ENCODE measurements at places on chromosomes 5 and 9.

DNA sequence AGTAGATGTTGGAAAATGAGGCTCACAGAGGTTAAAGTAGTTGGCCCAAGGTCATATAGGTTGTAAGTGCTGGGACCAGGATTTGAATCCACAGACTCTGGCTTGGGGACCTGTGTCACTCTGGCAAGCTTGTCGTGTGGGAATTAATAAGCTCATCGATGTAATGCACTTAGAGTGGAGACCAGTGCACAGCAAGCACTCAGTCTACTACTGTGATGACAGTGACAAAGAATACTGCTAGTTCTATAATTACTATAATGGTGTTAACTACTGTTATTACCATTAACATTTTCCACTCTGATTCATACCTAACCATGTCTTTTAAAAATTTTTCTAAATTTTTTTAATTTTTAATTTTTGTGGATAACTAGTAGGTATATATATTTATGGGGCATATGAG is 12.8 kb downstream of the PAM start:
- DNase-seq: no peak

DNA sequence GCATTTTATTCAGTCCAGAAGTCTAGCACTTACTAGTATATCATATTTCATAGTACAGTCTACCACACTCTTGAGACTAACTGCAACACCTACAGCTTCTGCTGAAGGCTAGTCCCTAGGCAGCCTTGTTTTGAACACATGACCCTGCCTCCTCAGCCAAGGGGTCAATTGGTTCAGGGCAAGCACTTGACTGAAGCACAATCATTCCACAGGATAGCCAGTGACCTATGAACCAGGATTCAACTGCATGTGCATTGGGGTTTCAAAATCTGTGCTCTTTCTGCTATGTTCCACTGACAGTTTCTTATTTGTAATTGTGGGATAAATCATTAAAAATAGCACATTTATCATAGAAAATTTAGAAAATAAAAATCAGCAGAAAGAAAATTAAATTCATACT is 186.8 kb downstream of the TMEM161B start:
- DNase-seq: no peak

- no peak for DNase-seq
These were observed 206.7 kb downstream of the ARHGAP26 start for GRCh38 chr5:142976861-142977260.

DNA sequence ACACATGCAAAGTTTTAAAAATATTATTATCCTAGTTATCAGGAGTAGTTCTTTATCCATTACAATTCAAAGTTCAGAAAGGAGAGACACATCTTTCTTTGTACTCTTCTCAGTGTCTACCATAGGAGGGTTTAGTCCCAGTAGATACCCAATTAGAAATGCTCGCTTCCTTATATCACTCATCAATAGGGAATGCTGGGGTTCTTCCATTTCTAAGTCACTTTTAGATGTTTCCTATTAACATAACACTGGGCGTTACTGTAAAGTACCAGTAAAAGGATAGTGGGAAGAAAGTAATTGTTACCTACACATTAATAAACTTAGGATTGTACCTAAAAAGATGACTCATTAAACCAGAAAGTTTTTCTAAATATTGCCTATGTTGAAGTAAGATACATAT is 348.3 kb upstream of the CDH6 start:
- DNase-seq: no peak

- DNase-seq: peak; percentile 69
These were observed 306.6 kb downstream of the MLLT3 start for GRCh38 chr9:20315677-20316076.

DNA sequence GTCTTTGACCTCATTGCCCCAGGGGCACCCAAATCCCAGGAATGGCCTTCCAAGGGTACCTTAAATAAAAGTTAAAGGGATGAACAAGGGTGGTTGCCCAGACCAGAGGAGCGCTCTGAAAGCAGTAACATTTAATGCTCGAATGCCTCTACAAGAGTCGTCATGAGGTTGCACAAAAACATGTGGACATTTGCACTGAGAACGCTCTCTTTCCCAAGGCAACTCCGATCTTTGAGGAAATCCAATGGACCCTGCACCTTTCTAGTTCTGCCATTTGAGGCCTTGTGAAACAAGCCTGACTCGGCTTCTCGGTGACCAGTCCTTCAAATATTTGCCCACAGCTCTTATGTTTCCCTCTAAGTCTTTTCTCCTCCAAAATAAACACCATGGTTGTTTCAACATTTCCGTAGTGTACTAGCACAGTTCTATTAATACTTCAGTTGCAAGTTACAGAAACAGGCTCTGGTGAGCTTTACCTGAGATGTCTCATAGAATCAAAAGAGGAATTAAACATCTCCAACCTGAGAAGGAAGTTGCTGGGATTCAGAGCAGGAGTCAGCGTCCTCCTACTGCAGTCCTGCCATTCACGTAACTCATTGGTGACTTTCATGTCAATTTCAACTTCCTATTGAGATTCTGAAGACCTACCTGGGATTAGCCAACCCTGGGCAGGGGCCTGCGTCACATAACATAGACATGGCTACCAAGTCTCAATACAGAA is 168.8 kb upstream of the RAI14 start:
- peak; percentile 94 for DNase-seq

DNA sequence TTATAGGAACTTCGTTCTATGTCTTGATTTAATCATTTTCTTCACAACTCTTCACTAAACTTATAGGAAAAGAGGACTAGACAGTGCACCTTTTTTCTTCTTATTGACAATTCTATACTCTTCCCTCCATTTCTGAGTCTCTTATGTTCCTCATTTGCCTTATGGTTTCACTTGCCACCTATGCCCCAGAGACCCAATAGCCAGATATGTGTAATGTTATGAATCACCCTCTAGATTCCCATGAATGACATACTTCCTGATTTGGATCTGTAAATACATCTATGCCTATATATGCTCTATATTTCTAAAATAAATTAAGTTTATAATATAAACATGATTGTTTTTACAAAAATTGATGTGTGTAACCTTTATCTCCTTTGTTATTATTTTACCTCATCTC is 514.1 kb upstream of the MEF2C start:
- DNase-seq: peak; percentile 5

- no peak for DNase-seq
These were observed 62.4 kb downstream of the HMHB1 start for GRCh38 chr5:143874312-143874711.

- no peak for DNase-seq
These were observed 737.4 kb downstream of the DNAH5 start for GRCh38 chr5:13207112-13207511.

GRCh38 chr5:107313921-107314320 is 356.8 kb downstream of the EFNA5 start:
- DNase-seq: no peak

- DNase-seq: no peak
These were observed at the start of the genes BHMT2 and DMGDH for GRCh38 chr5:79069488-79070349. BHMT2 (plus strand) TSS chr5:79069767; CDS start chr5:79069783, 16 bp downstream. DMGDH (minus strand) TSS chr5:79069674; CDS start chr5:79069620, 54 bp downstream.

- DNase-seq: peak; percentile 68
These were observed 37.7 kb downstream of the FAM13B start for GRCh38 chr5:137995077-137995748.

GRCh38 chr5:72066705-72067107 is 40.6 kb upstream of the MAP1B start:
- DNase-seq: peak; percentile 94

- no peak for DNase-seq
These were observed 112.2 kb upstream of the ZNF608 start for GRCh38 chr5:124858612-124859011.

DNA sequence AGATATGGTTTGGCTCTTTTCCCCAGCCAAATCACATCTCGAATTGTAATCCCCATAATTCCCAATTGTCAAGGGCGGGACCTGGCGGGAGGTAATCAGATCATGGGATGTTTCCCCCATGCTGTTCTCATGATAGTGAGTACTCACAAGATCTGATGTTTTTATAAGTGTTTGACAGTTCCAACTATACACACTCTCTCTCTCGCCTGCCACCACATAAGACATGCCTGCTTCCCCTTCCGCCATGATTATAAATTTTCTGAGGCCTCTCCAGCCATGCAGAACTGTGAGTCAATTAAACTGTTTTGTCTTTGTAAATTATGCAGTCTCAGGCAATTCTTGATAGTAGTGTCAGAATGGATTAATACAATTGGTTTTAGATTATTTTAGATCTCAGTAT is 475.7 kb upstream of the CYLC2 start:
- DNase-seq: no peak

- DNase-seq: peak; percentile 66
These were observed 152.5 kb downstream of the ADAMTS6 start for GRCh38 chr5:65329266-65329665.

DNA sequence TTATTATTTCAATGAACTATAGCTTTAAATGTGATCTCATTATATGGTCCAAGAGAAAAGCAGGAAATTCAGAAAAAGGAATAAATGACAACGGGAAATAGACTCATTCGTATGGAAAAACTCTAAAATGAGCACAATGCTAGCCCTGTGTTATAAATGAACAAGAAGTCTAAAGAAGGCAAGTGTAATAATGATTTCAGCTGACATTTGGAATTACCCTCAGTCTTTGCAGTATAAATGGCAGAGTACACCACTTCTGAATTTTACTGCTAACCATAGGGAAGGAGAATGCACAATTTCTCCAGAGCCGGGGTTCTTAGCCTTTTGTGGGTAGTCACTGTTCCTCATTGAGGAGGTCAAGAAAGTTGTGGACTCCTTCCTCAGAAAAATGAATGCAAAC is 93.1 kb downstream of the ANKRD55 start:
- no peak for DNase-seq

DNA sequence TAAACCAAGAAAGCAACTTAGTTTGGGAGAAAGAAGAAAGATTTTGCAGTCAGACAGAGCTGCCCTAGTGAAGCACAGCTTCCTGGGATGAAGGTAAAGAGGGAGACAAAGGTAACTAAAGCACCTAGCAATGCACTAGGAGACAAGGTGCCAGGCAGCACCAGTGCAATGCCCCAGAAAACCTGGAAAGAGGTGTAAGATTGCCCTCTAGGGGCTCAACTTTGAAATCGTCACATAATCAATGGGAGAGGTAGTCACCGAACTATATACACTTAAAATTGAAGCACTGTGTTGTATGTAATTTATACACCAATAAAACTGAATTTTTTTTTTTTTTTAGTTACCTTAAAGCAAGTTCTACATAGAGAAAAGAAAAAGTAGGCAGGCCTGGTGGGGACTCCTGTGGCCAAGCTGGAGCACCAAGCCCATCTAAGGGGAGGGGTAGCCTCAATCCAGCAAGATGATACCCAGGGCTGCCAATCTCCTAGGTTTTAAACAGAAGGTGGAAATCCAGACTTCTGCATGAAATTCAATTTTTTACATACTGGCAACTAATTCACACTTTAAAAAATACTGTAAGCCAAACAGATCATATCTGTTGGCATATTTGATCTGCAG is 48.2 kb downstream of the CDK5RAP2 start:
- DNase-seq: peak; percentile 36

- no peak for DNase-seq
These were observed 271.0 kb upstream of the HAPLN1 start for GRCh38 chr5:83991566-83992224.

GRCh38 chr5:174617910-174618309 is 106.5 kb upstream of the MSX2 start:
- no peak for DNase-seq

DNA sequence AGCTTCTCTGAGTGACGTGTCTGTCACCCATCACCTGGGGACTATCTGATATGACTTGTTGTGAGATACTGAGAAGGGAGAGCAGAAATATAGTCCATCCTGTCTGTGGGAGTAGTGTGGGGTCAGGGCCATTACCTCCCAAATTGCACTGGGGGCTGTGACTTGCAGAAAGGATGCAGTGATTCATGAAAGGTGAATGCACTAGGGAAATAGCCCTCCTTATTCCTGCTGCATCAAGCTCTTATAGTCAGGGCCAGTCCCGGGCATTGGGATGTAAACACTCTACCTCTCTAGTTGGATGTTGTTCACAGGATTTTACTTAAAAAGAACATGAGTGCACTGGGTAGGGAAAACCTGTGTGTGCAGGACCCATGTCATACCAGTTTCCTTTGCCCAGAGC is 124.8 kb downstream of the STK32A start:
- DNase-seq: no peak

DNA sequence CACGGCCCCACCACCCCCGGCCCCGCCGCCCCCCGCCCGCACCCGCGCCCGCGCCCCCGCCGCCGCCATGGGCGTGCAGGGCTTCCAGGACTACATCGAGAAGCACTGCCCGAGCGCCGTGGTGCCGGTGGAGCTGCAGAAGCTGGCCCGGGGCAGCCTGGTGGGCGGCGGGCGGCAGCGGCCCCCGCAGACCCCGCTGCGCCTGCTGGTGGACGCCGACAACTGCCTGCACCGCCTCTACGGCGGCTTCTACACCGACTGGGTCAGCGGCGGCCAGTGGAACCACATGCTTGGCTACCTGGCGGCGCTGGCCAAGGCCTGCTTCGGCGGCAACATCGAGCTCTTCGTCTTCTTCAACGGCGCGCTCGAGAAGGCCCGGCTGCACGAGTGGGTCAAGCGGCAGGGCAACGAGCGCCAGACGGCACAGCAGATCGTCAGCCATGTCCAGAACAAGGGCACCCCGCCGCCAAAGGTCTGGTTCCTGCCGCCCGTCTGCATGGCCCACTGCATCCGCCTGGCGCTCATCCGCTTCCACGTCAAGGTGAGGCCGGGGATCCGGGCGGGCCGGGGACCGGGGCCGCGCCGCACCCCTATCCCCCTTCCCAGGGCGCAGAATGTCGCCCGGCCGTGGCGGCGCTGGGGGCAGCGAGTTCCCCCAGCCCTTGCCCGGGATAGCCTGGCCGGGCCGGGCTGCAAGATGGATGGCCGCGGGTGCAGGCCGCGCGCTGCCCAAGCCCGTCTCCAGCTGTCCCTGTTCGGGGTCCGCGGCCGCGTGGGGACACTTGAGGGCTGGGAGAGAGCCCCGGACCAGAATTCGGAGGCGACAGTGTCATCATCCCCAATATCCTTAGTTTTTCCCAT is 594 bp downstream of the FAM120A start:
- peak; percentile 32 for DNase-seq

- no peak for DNase-seq
These were observed 487.0 kb downstream of the MTRR start for GRCh38 chr5:8355981-8356380.

DNA sequence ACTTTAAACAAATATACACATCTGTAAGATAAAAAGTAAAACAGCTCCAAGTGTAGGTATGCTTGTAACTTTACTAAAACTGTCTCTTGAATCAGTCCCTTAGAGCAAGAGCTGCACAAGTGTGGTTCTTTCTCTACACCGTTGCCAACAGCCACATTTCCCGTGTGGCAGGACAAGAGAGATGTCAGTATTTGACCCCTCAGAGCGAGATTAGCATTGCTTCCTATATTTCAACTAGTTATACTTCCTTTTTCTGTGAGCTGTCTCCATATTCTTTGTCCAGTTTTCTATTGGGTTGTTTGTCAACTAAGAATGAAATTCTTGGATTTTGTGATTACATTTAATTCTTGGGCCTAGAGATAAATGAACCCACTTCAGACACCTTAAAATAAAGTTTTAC is 8.0 kb downstream of the PLIN2 start:
- no peak for DNase-seq

All from fibroblast of the aortic adventitia (primary cell).